CD4-positive, alpha-beta T cell (primary cell): ENCODE measurements at places on chromosomes 13 and 19. TPM values are rescaled to one million over a fixed set of nuclear protein-coding genes. Genes with fewer than 3 reads are reported as not detected.
A peak's percentile ranks its signal among the peaks of the same experiment; 100 is the strongest.

DNA sequence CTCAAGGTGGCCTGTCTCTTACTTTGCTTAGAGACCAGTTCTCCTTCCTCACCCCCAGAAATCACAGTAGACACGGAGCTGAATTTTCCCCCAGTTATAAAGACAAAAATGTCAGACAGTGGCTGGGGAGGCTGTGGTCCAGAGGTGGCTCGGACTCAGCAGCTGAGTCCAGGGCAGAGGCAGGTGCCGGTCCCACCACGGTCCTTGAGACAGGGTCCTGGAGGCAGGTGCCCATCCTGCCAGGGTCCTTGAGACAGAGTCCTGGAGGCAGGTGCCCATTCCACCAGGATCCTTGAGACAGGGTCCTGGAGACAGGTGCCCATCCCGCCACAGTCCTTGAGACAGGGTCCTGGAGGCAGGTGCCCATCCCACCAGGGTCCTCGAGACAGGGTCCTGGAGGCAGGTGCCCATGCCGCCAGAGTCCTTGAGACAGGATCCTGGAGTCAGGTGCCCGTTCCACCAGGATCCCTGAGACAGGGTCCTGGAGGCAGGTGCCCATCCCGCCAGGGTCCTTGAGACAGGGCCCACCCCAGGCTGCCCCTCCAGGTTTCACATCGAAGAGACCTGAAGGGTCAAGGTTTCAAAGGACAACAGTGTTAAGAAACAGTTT is 23.1 kb downstream of the PEPD start:
- DNase-seq, result no peak

GRCh38 chr13:113947311-113948033 is 26.4 kb downstream of the C13orf46 start:
- no peak for DNase-seq

- peak; percentile 80 for DNase-seq
Observed at GRCh38 chr19:13116282-13117175, at the start of gene TRMT1. TRMT1 (minus strand) TSS chr19:13116740; CDS start chr19:13116399, 341 bp downstream.

Gene SIGLEC14
- 0.87 TPM for total RNA-seq

- no peak for DNase-seq
Observed at GRCh38 chr19:28553005-28553404, 659.9 kb downstream of the UQCRFS1 start.

Gene NANOS3
- total RNA-seq, result not detected

- DNase-seq, result no peak
Observed at GRCh38 chr13:37806666-37807065, 62.9 kb downstream of the TRPC4 start.

GRCh38 chr19:6396305-6396704 is 3.3 kb upstream of the GTF2F1 start:
- no peak for DNase-seq

Gene TEX30
- total RNA-seq, result 4.6 TPM

- no peak for DNase-seq
Observed at GRCh38 chr13:112374271-112374670, 1.9 kb upstream of the SPACA7 start.

Gene AXL
- total RNA-seq, result 0.30 TPM

DNA sequence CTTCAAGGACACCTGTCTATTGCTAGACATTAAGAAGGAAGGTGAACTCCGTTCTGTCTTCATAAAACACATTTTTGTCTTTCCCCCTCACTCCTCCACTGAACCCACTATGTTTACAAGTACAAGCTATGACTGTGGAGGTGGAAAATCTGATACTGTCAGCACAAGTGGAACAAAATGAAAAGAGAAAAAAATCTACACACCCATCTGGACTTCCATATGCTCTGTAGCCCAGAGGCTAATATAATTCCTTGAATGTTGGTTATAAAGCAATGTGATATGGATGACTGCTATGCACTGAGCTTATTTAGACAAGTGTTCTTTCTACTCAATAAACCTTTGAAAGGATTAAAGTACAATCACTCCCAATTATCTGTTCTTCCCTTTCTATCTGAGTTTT is 713.5 kb downstream of the DIAPH3 start:
- no peak for DNase-seq

- DNase-seq, result no peak
Observed at GRCh38 chr13:79781829-79782540, 301.0 kb downstream of the NDFIP2 start.

DNA sequence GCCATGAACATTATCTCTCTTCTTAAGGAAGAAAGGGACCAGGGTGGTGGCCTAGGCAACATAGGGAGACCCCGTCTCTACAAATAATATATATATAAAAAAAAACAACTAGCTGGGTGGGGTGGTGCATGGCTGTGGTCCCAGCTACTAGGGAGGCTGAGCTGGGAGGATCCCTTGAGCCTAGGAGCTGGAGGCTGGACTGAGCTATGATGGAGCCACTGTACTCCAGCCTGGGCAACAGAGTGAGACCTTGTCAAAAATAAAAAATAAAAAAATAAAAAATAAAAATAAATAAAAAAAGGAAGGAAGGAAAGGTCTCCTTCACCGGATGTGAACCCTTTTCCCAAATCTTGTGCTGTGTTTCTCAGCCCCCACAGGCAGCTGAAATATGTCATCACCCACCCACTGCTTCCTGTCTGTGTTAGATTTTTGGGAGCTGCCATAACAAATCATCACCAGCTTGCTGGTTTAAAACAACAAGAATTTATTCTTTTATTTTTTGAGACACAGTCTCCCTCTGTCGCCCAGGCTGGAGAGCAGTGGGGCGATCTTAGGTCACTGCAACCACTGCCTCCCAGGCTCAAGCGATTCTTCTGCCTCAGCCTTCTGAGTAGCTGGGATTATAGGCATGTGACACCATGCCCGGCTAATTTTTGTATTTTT is 9.5 kb upstream of the TSPAN16 start:
- no peak for DNase-seq

DNA sequence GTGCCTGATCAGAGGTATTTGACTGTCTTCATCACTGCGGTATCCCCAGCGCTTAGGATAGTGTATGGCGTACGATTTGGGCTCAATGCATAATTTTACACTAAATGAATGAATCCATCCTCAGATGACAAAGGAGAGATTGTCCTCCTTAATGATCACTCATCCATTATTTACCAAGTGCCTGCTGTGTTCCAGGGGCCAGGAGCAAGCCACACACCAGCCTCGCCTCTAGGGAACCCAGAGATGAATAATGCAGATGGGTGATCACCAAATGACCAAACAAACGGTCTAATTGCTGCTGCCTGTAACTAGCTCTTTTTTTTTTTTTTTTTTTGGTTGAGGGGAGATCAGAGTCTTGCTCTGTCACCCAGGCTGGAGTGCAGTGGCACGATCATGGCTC is 5.9 kb upstream of the GPR32 start:
- no peak for DNase-seq

DNA sequence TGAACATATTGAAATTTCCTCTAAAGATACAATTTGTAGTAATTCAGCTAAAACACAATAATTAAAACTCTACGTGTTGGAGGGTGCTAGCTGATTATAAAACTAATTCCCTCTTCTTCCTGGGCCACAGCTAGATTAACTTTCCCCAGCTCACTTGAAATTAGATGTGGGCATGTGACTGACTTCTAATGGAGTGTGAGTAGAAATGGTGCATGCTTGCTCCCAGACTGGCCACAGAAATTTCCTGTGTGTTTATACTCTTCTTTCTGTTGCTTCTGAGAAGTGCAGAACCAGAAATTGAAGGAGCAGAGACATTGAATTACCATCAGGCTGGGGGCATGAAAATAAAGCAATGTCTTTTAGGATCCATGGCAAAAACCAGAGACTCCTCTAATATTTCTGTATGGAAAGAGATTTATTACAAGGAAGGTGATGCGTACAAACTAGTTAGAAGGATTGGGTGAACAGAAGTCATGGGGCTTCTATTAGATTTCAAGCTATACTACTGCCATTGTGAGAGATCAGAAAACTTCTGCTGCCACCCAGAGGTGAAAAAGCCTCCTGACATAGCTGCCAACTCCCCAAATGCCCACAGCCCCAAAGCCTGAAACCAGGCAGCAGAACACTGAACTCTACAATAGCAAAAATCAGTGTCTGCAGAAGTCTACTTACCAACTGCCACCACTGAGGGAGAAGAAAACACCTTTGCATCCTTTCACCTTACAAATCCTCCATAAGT is 379.2 kb upstream of the MIR17HG start:
- no peak for DNase-seq

Gene INSL3
- total RNA-seq, result 7.6 TPM

Gene MKNK2
- total RNA-seq, result 325 TPM

GRCh38 chr13:80250213-80250810 is 90.6 kb downstream of the SPRY2 start:
- DNase-seq, result no peak

Gene ERFL
- 7.7 TPM for total RNA-seq

Gene TUBA3C
- not detected for total RNA-seq

Gene CATSPERD
- not detected for total RNA-seq

Gene SERPINE3
- total RNA-seq, result not detected

- no peak for DNase-seq
Observed at GRCh38 chr13:100124265-100124664, 35.4 kb downstream of the PCCA start.

DNA sequence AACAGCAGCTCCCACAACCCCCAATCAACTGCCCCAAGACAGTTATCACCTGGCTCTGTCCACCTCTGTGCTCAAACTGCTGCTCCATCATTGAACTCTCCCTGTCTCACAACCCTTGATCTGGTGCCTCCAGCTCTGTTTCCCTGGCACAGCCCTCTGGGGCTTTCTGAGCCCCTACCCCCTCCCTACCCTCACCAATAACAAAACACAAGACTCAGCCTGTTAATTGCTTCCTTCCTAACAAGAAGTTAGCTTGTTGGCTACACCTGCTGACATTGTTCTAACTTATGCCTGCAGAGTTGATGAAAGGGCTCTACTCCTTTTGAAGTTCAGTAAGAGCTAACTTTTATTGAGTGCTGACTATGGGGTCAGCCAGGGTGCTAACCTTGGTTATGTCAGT is 99.4 kb upstream of the FNDC3A start:
- no peak for DNase-seq

DNA sequence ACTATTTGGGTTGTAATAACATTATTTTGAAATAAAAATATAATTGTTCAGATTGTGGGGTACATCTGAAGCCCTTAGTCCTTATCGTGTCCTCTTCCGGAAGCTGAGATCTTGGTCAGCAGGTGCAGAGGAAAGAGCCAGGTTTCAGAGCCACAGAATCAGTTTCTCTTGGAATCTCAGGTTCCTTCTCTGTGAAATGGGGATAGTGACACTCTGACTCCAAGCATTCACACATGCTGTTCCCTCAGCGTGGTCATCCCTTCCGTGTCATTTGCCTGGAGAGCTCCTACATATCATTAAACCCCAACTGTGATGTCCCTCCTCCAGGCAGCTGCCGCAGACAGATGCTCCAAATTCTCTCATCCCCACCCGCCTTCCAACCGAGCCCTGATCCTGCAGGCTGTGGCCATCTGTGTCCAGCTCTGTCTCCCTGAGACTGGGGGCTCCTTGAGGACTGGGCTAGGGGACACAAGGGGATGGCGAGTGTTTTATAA is 59.8 kb downstream of the AP1M1 start:
- no peak for DNase-seq

Gene ZNF442
- total RNA-seq, result 0.52 TPM

- DNase-seq, result no peak
Observed at GRCh38 chr19:15120135-15121026, 13.2 kb downstream of the SYDE1 start.

DNA sequence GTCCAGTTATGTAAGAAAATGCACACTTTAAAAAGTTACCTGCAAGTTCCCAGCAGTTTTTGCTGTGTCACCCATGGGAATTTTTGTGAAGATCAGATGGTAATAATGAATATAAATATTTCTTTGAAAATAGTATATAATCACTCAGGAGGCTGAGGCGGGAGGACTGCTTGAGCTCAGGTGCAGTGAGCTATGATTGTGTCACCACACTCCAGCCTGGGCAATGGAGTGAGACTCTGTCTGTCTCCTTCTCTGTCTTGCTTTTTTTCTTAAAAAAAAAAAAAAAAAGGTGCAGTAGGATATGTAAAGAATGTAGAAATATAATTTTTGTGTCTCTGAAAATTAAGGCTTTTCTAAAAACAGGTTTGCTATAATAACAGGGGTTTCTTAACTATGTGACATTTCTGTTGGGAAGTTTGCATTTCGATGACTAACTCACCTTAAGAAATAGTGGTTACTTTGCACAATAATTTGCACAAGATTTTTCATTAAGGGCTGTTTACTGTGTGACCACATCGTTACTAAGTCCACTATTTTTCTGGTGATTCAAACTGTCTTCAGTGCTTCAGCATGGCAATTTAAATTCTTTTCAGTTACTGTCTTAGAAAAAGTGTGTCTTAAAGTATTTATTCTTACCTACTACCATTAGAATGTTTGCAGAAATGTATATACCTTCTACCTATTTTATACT is 37.3 kb downstream of the DNAJC3 start:
- DNase-seq, result no peak

DNA sequence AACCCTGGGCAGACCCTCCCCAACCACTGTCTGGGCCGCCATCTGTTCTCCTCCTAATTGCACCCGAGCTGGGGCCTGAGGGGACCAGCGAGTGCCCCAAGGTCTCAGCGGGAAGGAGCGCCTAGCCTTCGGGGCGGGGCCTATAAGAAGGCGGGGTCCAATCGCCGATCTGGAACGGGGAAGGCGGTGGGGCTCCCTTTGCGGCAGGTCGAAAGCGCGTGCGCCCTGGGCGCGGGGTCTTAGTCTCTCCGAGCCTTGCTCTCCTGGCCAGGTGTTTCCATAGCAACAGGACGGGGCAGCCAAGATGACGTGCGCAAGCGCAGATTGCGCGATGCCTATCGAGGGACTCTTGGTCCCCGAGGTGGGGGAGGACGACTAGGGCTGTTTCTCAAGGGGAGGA is 2.8 kb downstream of the MAST1 start:
- DNase-seq, result no peak

Gene ZNF681
- total RNA-seq, result 2.6 TPM

Gene SPTBN4
- 0.88 TPM for total RNA-seq

Gene CERS1
- not detected for total RNA-seq

DNA sequence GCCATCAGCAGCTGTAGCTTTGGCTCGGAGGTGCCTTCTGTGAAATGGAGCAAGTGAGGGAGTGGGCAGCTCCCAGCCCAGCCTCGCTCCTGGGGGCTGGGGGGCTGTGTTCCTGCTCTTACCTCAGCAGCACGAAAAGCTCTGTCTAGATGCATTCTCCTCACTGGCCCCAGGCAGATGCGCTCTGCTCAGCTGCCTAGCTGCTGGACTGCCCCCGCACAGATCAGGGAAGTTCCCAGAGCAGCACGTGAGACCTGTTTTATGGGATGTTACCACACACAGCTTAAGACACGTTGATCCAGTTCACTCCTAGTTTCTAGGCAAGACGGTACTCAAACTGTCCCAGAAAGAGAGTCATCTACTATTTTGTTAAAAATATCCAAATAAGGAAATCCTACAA is 13.6 kb downstream of the LCP1 start:
- peak; percentile 39 for DNase-seq

Gene TPTE2
- total RNA-seq, result 0.14 TPM

DNA sequence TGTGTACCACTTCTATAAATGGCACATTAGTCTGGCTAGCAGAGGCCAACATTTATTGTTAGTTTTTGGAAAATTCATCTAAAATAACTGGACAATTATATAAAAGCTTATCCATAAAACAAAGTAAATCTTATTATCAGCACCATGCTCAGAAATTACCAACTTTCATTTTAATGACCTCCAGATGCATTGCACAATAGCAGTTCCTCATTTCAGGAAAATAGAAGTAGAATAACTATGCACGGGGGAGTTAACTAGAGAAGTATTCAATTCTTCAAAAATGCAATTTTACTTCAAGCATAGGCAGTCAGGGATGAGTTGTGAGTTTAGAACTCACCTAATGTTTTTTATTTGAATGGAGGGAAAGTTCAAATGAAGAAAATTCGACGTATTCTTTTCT is 1023.5 kb downstream of the PCDH17 start:
- DNase-seq, result no peak

GRCh38 chr19:18131841-18132596 is 20.9 kb upstream of the PIK3R2 start:
- DNase-seq, result no peak
